Right lobe of liver (tissue), 6 donors: ENCODE measurements at places on chromosomes 3 and 15. TPM values are rescaled to one million over a fixed set of nuclear protein-coding genes. Genes with fewer than 3 reads are reported as not detected.

- DNase-seq, result no peak
These were observed 80.7 kb downstream of the NR1I2 start for GRCh38 chr3:119862616-119863015.

TM6SF1 gene
- total RNA-seq, result 0.92 TPM

GRCh38 chr3:43647331-43648166, 25.7 kb upstream of the ANO10 start:
- no peak for DNase-seq

DNA sequence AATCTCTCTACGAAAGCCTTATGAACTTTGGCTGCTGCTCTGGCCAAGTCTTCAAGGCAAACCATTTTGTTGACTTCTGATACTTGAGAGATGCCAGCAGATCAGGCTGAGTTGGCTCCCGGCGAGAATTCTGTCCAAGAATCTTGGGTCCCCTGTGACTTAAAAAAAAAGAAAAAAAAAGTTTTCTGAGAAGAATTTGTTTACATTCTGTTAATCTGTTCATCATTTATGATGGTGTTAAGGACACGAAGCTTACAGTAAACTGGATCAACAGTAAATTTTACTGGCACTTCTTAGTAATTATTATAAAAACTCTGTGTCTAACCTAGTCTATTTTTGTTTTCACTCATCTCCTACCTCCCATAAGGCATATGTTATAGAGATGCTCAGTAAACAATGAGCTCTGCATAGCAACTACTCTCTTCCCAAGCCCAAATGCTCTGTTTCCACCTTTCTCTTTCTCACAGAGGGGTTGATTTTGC, 320.9 kb upstream of the RASGRP1 start:
- DNase-seq, result no peak

GRCh38 chr3:12708584-12709192, 44.8 kb upstream of the RAF1 start:
- DNase-seq, result no peak

DNA sequence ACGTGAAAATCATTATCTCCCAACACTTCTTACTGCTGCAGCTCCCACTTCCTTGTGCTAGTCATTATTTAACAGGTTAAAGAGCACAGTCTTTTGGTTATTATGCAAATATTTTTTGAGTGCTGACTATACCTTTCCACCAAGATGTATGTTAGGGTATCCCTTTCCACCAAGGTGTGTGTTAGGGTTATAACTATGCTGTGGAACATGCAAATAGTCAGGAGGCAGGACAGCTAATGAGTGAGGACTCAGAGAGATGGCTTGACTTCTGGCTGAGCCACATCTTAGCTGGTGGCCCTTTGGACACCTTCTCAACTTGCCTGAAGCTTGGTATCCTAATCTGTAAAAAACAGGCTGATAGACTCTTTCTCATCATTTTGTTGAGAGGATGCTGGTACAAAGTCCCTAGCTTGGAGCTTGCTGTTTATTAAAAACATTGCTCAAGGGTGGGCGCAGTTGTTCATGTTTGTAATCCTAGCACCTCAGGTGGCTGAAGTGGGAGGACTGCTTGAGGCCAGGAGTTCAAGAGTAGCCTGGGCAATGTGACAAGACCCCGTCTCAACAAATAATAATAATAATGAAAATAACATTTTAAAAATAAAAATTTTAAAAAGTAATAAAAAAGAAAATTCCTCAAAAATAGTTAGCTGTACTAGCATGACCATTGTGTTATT, 160.5 kb upstream of the ADAMTS9 start:
- no peak for DNase-seq
